ENCODE measurements at places on chromosomes 16 and 17.

GRCh38 chr17:63476459-63476853 is 405 bp upstream of the ACE start:
- no peak for DNase-seq

GRCh38 chr17:57944908-57945307 is 10.3 kb downstream of the CUEDC1 start:
- DNase-seq, result no peak

DNA sequence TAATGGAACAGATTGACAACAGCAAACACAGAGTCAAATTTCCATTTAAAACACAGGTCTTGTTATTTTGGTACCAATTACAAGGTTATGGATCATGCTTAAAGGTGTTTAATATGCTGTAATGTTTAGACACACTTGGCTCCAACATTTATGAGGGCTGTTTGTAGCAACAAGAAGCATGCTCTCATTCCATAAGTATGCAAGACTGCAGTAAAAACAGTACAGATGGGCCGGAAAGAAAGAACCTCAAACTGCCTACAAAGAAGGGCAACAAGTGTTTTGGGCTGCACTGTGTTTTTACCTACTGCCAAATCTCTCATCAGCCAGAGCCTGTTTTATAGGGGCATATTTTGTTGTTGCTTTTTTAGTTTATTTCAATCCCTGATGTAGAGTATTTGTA is 100.5 kb upstream of the HS3ST3A1 start:
- DNase-seq, result no peak

DNA sequence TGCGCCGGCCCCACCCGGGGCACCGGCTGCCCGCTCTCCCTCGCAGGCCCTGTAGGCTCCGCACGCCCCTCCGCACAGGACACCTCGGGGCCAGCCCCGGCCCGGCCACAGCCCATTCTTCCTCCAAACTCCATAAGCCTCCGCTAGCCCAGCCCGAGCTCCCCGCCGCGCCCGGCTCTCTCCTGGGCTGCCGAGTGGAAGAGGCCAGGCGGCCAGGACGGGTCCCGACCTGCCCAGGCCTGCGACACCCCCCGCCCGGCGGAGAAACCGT is 397 bp downstream of the NCOR1 start:
- no peak for DNase-seq

DNA sequence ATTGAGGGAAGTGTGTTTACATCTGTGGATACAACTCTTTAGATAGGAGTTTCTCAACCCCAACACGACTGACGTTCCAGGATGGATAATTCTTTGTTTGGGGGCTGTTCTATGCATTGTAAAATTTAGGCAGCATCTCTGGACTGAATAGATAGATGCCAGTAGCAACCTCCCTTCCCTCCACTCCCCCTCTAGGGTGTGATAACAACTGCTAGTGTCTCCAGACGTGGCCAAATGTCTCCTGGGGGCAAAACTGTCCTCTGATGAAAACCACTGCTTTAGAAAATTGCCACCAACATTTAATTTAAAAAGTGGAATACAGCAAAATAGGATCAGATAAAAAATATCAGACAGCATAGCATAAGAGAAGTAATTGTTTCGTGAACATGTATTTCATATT is 79.9 kb downstream of the HS3ST3A1 start:
- no peak for DNase-seq

DNA sequence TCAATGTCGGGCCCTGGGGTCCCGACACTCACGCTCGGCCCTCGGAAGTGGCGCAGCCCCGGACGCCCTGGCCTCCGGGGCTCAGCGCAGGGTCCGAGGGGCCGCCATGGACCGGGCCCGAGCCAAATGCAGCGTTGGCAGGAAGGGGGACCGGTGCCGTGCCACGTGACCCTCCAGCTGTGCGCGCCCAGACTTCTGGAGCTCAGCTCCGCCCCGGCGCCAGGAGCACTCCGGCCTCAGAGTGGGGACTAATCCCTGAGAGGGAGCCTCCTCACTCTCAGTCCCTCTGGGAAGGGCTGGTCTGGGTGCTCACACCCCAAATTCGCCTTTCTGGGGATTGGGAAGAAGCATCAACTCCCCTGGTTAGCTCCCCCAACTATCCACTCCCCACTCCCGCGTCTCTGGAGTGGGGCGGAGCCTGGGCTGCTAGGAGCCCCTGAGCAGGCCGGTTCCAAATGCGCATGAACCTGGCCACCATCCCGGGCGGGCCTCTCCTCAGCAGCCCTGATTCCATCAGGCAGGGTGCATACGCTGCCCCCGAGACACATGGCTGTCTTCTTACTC is at the start of gene B3GNT9:
Gene B3GNT9 (minus strand): TSS at position 166 of the 564 bp plus-strand sequence. CDS start 513 bp downstream, outside the sequence.
- DNase-seq, result no peak

DNA sequence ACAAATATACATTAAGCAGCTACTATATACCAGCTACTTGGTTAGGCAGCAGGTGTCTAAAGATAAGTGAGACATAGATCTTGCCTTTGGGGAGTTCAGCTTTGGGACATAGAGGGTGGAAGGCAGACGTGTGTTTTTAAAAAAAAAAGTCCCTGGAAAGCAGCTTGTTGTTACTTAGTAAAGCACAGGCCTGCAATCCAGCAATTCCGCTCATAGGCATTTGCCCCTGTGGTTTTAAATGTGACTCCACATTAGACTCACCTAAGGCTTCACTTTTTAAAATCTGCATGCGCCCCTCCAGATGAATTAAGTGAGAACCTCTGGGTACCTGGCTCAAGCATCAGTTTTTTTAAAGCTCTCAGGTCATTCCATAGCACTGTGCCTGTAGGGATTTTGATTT is 7.2 kb upstream of the MLYCD start:
- no peak for DNase-seq

GRCh38 chr17:39818358-39819000 is 45.6 kb downstream of the IKZF3 start:
- DNase-seq, result no peak

DNA sequence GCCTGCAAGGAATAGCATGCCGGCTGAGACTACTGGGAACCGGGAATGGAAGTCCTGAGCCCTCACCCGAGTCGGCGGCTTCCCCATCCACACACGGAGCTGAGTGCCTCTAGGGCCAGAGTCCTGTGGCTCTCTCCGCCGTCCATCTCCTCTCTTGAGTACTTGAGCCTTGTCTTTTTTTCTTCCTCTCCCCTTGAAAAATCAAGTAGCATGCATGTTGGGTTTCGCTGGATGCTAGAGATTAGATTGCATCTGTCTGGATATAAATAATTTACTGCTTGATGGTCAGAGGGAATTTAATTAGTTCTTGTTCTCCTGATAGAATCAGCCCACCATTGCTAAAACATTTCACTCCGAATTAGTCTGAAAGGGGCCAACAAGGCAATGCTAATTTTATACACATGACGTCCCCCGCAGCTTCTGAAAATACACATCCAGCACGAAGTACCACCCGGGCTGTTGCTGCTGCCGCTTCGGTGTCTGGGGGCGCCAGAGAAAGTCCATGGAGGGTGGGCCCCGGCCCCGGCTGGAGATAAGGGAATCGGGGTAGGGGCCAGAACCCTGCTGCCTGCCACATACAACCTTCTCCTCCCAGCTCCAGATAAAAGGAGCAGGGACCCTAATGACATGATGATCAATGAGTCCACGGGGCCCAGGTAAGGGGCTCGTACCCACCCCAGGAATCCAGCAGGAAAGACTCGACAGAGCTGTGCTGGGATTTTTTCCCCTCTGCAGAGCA is 48.5 kb downstream of the RBFOX3 start:
- DNase-seq, result no peak

- no peak for DNase-seq
These were observed 113.1 kb downstream of the SHISA9 start for GRCh38 chr16:13014476-13014875.

GRCh38 chr17:65799869-65800268 is 238.4 kb upstream of the AXIN2 start:
- DNase-seq, result no peak

GRCh38 chr17:27545562-27546229 is 85.3 kb upstream of the LGALS9 start:
- DNase-seq, result no peak

DNA sequence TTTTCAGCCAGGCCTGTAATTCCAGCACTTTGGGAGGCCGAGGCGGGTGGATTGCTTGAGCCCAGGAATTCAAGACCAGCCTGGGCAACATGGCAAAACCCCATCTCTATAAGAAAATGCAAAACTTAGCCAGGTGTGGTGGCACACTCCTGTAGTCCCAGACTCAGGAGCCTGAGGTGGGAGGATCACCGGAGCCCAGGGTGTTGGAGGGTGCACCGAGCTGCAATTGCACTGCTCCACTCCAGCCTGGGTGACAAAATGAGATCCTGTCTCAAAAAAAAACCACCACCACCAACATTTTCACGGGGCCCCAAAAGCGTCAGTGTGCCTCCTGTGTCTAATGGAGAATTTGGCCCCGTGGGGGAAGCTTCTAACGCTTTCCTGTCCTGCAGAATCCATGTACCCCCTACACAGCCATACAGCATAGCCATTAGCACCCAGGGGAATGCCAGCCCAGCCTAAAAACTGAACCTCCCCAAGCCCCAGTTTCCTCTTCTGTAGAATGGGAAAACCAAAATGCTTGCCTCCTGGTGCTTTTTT is 22.2 kb upstream of the MAP3K14 start:
- DNase-seq, result no peak

- DNase-seq, result no peak
These were observed 98.5 kb downstream of the METRNL start for GRCh38 chr17:83177611-83178532.

GRCh38 chr17:3845291-3845620 is 790 bp downstream of the NCBP3 start:
- DNase-seq, result no peak

DNA sequence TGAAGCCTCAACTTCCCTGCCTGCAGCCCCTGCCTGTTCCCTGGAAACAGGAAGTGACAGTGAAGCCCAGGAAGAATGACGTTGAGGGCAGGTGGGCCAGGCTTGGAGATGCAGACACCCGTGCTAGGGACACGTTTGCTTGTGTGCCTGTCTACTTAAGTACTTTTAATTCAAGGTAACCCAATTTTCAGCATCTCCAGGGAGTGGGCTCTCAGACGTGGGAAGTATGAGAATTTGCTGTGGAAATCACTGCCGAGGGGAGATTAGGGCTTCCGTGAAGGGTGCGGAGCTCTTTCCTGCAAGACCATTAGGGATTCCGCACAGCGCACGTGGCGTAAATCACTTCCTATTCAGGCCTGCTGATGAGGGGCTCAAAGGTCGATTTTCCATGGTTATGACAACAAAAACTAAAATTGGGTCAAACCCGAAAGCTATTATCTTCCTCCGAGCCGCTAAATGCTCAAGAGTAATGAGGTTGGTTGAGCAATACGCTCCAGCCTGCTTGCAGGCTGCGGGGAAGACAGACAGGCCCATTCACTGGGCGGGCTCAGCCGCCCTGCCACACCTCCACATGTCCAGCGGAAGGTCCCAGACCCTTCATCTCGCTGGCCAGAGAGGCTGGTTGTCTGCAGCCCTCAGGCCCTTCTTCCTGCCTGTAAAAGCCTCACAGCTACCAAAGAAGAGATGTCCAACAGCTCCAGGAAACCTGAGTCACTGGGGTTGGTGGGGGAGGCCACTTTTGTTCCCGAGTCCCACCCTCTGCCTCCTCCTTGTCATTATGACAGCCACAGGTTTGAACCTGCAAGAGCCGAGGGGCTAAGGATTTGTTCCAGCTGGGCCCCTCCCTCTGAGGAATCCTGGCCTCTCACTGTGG is 109.9 kb downstream of the RBFOX3 start:
- DNase-seq, result no peak

DNA sequence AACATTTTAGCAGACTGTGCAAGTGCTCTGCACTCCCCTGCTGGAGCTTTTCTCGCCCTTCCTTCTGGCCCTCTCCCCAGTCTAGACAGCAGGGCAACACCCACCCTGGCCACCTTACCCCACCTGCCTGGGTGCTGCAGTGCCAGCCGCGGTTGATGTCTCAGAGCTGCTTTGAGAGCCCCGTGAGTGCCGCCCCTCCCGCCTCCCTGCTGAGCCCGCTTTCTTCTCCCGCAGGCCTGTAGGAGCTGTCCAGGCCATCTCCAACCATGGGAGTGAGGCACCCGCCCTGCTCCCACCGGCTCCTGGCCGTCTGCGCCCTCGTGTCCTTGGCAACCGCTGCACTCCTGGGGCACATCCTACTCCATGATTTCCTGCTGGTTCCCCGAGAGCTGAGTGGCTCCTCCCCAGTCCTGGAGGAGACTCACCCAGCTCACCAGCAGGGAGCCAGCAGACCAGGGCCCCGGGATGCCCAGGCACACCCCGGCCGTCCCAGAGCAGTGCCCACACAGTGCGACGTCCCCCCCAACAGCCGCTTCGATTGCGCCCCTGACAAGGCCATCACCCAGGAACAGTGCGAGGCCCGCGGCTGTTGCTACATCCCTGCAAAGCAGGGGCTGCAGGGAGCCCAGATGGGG is 3.1 kb downstream of the GAA start:
- DNase-seq, result no peak

- peak; percentile 76 for DNase-seq
These were observed 23.6 kb upstream of the FZD2 start for GRCh38 chr17:44533533-44534246.
